ENCODE measurements at places on chromosomes 1 and 21. TPM values are rescaled to one million over a fixed set of nuclear protein-coding genes. Genes with fewer than 3 reads are reported as not detected.

Gene ARHGEF16
- not detected for total RNA-seq

Gene PSRC1
- 7.2 TPM for total RNA-seq

Gene OLFML3
- 64.8 TPM for total RNA-seq

Gene HSD3B1
- total RNA-seq, result not detected

Gene SPATA46
- total RNA-seq, result not detected

Gene DDAH1
- total RNA-seq, result 15.6 TPM

Gene AKR7A2
- 159 TPM for total RNA-seq

Gene CFHR3
- total RNA-seq, result 0.31 TPM

Gene CFAP57
- 0.50 TPM for total RNA-seq

Gene SLAMF9
- not detected for total RNA-seq

Gene CLEC20A
- total RNA-seq, result not detected

Gene FBXO2
- 0.68 TPM for total RNA-seq

Gene KRTAP19-3
- not detected for total RNA-seq

Gene KAZN
- 23.3 TPM for total RNA-seq

Gene TEKT2
- not detected for total RNA-seq

Gene S100A7A
- not detected for total RNA-seq

Gene SPRR1A
- not detected for total RNA-seq

Gene SLC26A9
- not detected for total RNA-seq

Gene WRAP73
- 12.7 TPM for total RNA-seq

Gene FGR
- not detected for total RNA-seq

Gene C8B
- not detected for total RNA-seq

Measured in cardiac ventricle fibroblast (primary cell).